ENCODE measurements at places on chromosomes 11 and 22.

GRCh38 chr11:79575701-79576100 lies 134.9 kb upstream of the TENM4 start:
- DNase-seq, result no peak

DNA sequence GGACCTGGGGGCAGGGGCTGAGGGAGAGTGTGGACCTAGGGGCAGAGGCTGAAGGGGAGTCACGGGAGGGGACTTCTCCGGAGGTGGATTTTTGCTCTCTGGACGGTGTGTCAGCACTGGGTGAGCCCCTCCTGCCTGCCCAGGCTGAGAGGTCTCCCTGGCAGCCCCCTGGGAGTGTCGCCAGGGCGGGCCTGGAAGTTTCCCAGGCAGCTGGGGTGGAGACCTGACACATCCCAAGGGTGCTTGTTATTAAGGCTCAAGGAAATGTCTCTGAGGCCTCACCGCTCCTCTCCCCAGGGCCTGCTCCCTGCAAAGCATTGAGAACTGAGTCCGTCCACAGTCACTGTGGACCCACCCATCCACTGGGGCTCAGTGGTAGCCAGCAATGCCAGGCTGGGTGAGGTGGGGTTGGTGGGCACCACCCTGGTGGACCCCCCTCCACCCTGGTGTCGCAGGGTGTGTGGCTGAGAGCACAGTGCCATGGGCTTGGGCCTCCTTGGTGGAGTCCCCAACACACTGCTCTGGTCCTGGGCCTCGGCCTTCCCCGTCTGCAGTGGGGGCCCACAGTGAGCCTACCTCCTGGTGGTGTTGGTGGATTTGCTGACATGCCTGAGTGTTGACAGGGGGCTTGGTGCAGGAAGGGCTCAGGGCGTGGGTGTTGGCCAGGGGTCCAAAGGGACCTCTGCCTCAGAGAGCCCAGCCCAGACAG lies 2.5 kb downstream of the CD81 start:
- DNase-seq, result peak; percentile 61

DNA sequence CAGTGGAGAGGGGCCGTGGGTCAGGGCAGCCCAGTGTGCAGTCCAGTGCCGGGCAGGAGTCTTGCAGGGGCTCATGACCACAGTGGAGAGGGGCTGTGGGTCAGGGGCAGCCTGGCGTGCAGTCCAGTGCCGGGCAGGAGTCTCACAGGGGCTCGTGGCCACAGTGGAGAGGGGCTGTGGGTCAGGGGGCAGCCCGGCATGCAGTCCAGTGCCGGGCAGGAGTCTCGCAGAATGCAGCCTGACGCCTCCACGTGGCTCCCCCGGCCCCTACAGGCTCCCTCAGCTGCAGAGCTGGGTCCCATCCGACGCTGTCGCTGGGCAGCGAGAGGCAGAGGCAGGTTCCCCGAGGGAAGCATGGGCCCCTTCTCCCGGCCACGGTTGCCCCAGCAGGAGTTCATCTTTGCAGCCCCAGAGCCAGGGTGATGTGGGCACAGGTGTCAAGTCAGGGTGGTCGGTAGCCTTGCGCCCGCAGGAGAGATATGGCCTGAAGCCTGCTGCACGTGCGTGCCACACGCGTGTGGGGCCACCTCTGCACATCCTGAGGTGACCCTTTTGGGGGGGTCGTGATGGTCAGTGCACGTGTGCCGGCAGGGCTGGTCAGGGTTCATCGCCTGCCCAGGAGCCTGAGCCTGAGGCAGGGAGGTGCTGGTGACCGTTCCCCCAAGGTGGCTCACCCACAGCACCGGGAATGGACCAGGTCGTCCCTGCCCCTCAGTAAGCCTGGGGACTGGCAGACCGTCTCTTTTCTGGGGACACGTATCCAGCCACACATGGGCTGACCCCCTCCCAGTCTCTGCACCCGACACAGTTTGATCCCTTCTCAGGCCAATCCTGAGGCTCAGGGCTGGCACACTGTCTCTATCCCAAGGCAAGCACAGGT lies 2.9 kb downstream of the IFITM5 start:
- DNase-seq, result no peak

DNA sequence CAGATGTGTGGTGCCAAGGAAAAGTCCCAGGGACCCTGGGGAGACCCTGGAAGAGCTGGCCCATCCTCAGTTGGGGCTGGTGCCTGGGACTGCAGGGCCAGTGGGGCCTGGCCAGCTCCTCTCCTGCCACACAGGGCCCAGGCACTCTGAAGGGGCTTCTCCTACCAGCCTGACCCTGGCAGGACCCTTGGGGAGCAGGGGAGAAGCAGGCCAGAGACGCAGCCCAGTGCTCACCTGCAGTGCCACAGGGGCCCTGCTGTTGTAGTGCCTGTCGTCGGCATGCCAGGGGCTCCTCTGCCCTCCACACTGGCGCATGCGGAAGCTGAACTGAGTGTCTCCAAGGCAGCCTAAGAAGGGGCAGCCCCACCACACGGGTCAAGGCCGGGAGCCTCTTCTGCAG lies 9.1 kb downstream of the DENND6B start:
- DNase-seq, result no peak

DNA sequence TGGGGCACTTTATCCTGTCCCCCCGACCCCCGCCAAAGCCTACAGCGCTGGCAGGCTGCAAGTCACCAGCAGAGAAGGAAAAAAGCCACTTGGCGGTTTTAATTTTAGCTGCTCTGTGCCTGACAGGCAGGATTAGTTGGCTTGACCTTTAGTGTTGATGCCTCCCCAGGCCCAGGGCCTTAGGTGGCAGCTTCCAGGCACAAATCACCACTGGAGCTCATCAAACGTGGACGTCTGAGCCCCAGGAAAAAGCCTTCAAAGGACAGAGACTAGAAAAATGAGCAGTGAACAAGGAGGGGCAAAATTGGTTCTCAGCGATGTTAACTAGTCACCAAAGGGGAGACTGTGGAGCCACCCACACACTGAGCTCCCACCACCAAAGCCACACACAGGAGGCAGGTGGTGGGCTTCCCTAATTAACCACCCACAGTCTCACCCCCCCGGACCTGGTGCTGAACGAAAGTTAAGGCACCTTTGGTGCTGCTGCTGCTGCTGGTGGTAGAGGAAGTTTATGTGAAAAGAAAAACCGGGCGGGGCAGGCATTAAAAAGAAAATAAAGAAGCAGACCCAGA lies 4.4 kb upstream of the PYGM start:
- no peak for DNase-seq

- DNase-seq, result no peak
These were observed 242.3 kb upstream of the B3GAT1 start for GRCh38 chr11:134654161-134654915.
